ENCODE measurements at places on chromosomes 13 and 19. TPM values are rescaled to one million over a fixed set of nuclear protein-coding genes. Genes with fewer than 3 reads are reported as not detected.

GRCh38 chr13:44389060-44389666 is 15.5 kb downstream of the SERP2 start:
- H3K27ac ChIP-seq: no peak overlapping the region
- no peak for DNase-seq
- no peaks in the 10 kb centered on the region for H3K4me1 ChIP-seq
- H3K4me3 ChIP-seq: no peak overlapping the region

- no peak overlapping the region for H3K4me3 ChIP-seq
- H3K27me3 ChIP-seq: no peaks in the 10 kb centered on the region
- no peaks in the 10 kb centered on the region for H3K4me1 ChIP-seq
- H3K27ac ChIP-seq: no peak overlapping the region
- DNase-seq: no peak
Observed at GRCh38 chr13:113226873-113227450, 17.5 kb downstream of the CUL4A start.

GRCh38 chr13:36332986-36333385 is 13.2 kb downstream of the SPART start:
- no peak overlapping the region for H3K4me3 ChIP-seq
- no peak overlapping the region for H3K27ac ChIP-seq
- no peaks in the 10 kb centered on the region for H3K4me1 ChIP-seq

The WDR18 gene
- 60.1 TPM for total RNA-seq

GRCh38 chr13:34926508-34926907 is 15.6 kb upstream of the NBEA start:
- H3K4me3 ChIP-seq: no peak overlapping the region
- no peak overlapping the region for H3K27ac ChIP-seq
- DNase-seq: no peak
- H3K36me3 ChIP-seq: no peaks in the 10 kb centered on the region

DNA sequence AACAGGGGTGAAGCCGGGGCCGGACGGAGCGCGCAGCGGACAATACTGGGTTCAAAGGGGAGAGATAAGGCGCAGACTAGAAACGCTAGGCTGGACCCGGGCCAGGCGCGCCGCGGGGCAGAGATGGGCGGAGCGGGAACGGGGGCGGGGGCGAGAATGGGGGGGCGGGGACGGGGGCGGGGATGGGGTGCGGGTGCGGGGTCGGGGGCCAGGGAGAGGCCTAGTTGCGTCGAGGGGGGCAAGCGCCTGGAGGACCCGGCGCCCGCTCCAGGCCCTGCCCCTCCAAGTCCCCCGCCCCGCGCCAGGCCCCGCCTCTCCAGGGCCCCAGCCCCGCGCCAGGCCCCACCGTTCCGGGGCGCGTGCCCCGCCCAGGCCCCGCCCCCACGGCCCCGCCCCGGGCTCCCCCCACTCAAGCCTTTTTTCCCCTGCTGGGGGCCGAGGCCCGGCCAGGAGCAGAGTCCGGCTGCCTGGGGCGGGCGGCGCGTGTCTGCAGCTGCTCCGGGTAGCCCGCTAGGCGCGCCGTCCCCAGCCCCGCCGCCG is at the start of gene CERS4:
CERS4 (plus strand) TSS at position 449 of the 540 bp plus-strand sequence. CDS start 41,707 bp downstream, outside the sequence.
- H3K27me3 ChIP-seq: no peaks in the 10 kb centered on the region
- H3K27ac ChIP-seq: peak within 1 kb of the TSS; percentile 96
- peak; percentile 74 for DNase-seq
- H3K4me1 ChIP-seq: peaks cover 17% of the 10 kb centered on the region

DNA sequence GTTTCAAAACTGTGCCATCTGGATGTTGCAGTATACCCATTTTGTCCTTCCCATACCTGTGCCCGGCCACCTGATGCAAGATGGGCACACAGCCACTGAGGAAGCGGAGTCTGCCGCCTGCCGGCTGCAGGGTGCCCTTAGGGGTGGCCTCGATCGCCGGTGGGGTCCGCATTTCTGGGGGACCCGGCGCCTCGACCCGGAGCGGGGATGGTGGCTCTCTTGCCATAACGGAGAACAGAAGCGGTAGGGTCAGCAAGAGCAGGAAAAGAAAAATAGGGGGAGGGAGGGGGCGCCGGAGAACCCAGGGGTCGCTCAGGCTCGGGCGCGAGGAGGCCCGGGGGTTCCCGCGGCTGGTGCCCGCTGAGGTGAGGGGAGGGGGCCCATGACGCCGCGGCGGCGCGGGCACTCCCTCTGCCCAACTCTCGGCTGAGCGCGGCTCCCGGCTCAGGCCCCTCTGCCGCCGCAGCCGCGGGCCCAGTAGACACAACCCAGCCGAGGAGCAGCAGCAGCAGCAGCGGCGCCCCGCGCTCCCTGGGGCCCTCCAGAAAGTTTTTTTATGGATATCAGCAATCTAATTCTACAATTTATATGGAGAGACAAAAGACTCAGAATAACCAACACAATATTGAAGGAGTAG is 13.8 kb upstream of the CYP4F2 start:
- H3K4me3 ChIP-seq: no peak overlapping the region
- no peak for DNase-seq
- no peaks in the 10 kb centered on the region for H3K4me1 ChIP-seq

The SPACA4 gene
- not detected for total RNA-seq

DNA sequence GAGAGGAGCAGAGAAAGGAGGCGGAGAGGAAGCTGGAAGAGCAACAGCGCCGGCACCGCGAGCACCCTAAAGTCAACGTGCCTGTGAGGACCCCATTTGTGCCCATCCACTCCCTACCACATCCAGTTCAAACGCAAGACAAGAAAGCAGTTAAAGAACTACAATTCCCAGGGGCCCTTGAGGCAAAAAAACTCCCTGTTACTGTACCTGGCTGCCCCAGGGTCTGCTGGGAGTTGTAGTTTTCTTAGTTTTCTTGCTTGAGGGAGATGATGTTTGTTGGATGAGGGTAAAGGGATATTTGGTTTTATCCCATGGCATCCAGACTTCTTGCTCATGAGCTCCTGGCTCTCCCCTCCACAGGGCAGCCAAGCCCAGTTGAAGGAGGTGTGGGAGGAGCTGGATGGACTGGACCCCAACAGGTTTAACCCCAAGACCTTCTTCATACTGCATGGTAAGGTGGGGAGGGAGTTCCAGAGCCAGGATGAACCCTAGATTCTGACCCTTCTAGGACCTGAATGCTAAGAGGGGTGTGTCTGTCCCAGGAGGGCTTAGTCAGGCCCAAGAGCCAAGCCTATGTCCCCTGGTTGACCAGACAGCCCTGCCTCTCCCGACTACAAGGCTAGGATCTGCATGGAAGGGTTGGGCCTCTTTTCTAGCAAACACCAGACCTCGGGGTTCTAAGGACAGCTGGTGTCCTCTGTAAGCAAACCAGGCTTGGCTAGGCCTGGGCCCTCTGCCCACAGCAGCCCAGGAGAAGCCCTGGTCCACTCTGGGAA is 13.2 kb downstream of the NUCB1 start:
- H3K27ac ChIP-seq: no peak overlapping the region
- no peaks in the 10 kb centered on the region for H3K4me1 ChIP-seq
- no peaks in the 10 kb centered on the region for H3K27me3 ChIP-seq
- DNase-seq: peak; percentile 29
- peaks cover 28% of the 10 kb centered on the region for H3K36me3 ChIP-seq
- H3K4me3 ChIP-seq: no peak overlapping the region

DNA sequence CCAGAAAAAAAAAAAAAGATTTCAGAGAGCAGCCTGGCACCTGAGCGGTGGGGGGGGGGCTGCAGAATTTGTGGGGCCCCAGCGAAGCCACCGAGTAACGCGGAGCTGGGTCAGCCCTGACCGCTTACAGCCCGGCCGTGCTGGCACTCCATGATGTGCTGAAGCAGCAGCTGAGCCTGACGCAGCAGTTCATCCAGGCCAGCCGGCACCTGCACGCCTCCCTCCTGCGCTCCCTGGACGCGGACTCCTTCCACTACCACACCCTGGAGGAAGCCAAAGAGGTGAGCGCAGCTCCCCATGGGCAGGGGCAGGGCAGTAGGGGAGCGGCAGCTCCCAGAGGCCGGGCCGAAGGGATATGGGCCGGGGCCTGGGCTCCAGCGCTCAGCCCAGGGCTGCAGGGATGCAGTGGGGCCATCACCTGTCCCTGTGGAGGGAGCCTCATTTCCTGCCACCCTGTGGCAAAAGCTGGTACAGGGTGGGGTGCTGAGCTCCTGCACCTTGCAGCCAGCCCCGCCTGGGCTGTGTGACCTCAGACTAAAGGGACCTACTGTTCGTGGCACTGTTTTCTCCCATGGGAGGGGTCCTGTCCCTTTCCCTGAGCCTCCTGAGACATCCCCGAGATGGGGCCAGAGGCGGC is 18.3 kb downstream of the C19orf44 start:
- no peaks in the 10 kb centered on the region for H3K4me1 ChIP-seq
- H3K36me3 ChIP-seq: peaks cover 4% of the 10 kb centered on the region
- H3K27ac ChIP-seq: no peak overlapping the region

DNA sequence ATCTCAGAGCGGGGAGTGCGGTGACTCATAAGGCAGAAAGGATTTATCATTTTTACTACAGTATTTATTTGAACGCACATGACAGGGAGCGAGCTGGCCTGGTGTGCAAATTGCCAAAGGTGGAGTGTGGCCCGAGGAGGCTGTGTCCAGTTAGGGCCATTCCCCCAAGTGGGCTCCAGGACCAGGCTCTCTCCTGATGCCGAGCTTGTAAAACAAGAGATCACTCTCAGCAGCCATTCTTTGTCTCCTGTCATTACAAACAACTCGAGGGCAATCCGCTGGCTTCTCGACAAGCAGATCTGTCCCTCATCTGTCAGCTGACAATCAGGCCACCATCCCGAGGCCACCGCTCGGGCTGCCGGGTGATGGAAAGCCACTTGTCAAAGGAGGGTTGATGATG is 418.9 kb downstream of the ZNF536 start:
- no peak for DNase-seq
- H3K27me3 ChIP-seq: no peaks in the 10 kb centered on the region
- H3K4me1 ChIP-seq: no peaks in the 10 kb centered on the region
- no peak overlapping the region for H3K4me3 ChIP-seq

DNA sequence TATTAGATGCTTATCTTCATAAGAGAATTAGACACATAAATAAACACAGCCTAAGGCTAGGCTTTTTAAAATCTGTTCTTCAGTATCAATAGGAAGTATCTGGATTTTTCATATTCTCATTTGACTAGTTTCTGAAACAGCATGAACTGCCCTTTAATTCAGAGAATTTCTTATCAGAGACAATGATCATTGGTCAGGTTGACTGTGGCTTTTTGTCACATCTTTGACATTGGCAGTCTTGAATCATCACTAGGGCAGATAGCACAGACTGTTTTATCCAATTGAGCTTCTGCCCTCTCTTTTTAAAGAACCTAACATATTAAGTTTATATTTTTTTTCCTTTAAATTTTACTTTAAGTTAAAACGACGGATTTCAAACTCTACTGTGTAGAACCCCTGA is 59.6 kb downstream of the DPY19L3 start:
- no peaks in the 10 kb centered on the region for H3K27me3 ChIP-seq
- no peak overlapping the region for H3K4me3 ChIP-seq
- H3K4me1 ChIP-seq: no peaks in the 10 kb centered on the region
- H3K27ac ChIP-seq: no peak overlapping the region
- DNase-seq: no peak

DNA sequence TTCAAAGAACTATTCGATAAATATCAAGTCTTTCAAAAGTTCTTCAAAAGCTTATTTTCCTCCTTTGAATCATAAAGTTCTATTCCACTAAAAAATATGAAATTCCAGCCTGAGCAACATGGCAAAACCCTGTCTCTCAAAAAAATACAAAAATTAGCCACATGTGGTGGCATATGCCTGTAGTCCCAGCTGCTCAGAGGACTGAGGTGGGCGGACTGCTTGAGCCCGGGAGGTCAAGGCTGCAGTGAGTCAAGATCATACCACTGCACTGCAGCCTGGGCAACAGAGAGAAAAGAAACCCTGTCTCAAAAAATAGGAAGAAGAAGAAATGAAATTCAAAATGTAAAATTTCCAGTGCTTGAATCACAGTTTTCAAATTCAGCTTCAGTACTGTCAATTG is 24.6 kb downstream of the CAB39L start:
- DNase-seq: no peak
- no peak overlapping the region for H3K27ac ChIP-seq
- H3K36me3 ChIP-seq: no peaks in the 10 kb centered on the region
- H3K4me1 ChIP-seq: no peaks in the 10 kb centered on the region
- no peak overlapping the region for H3K4me3 ChIP-seq
- no peaks in the 10 kb centered on the region for H3K27me3 ChIP-seq

GRCh38 chr13:23547000-23547590 is 23.1 kb upstream of the TNFRSF19 start:
- H3K4me3 ChIP-seq: no peak overlapping the region
- peaks cover 4% of the 10 kb centered on the region for H3K27me3 ChIP-seq
- H3K36me3 ChIP-seq: no peaks in the 10 kb centered on the region
- no peaks in the 10 kb centered on the region for H3K4me1 ChIP-seq
- H3K27ac ChIP-seq: no peak overlapping the region

The WDR87 gene
- not detected for total RNA-seq

The FCAR gene
- not detected for total RNA-seq

GRCh38 chr13:60120617-60121336 is 43.0 kb downstream of the DIAPH3 start:
- H3K27ac ChIP-seq: no peak overlapping the region
- no peaks in the 10 kb centered on the region for H3K4me1 ChIP-seq
- no peak for DNase-seq
- H3K4me3 ChIP-seq: no peak overlapping the region
- H3K27me3 ChIP-seq: no peaks in the 10 kb centered on the region
- no peaks in the 10 kb centered on the region for H3K36me3 ChIP-seq

GRCh38 chr19:12092956-12093355 is 28.4 kb downstream of the ZNF844 start:
- no peak overlapping the region for H3K27ac ChIP-seq
- no peak for DNase-seq
- H3K27me3 ChIP-seq: no peaks in the 10 kb centered on the region
- H3K4me3 ChIP-seq: no peak overlapping the region

DNA sequence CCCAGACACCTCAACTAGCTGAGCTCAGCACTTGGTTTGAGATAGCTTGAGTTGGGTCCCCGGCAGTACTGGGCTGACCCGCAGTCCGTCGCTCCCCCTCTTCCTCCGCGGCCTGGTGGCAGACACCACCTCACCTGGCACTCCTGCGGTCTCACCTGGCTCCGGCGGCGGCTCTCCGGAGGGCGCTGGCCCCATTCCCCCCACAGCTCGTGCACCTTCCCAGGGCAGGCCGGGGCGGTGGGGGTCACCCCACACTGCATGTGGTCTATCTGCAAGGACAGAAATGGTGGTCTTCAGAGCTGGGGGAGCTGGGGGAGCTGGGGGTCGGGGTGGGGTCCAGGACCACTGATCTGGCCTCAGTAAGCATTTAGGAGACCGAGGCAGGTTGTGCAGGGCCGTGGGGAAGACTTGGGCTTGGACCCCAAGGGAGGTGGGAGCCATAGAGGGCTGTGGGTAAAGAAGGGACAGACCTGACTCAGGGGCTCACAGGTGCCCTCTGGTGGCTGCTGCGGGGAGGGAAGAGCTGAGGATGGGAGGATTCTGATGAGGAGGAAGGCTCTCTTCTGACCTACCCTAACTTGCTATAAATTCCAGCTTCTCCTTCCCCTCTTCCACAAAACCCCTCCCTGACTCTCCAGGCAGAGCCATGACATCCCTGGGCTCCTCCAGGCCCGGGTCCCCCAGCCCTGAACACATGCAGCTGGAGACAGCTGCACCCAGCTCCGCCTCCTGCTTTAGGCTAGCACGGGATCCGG is 6.7 kb upstream of the PLIN4 start:
- no peaks in the 10 kb centered on the region for H3K27me3 ChIP-seq
- DNase-seq: peak; percentile 60
- H3K4me3 ChIP-seq: no peak overlapping the region
- no peaks in the 10 kb centered on the region for H3K4me1 ChIP-seq
- no peak overlapping the region for H3K27ac ChIP-seq

Measured in naive thymus-derived CD4-positive, alpha-beta T cell (primary cell).